ENCODE measurements at places on chromosomes 12 and 14.

- DNase-seq = no peak
Measured at GRCh38 chr14:51534610-51535011, 117.1 kb upstream of the FRMD6 start.

GRCh38 chr14:93055651-93056115, 60.0 kb downstream of the ITPK1 start:
- no peak for DNase-seq

- DNase-seq = no peak
Measured at GRCh38 chr14:61642614-61642982, 52.7 kb upstream of the HIF1A start.

- DNase-seq = no peak
Measured at GRCh38 chr14:96285667-96286066, 29.7 kb downstream of the BDKRB1 start.

GRCh38 chr12:120904197-120904773, at the start of gene SPPL3:
Gene SPPL3, minus strand, starts transcription at chr12:120904358. Its CDS starts 491 bp downstream, at chr12:120903867.
- peak; percentile 91 for DNase-seq

- DNase-seq = peak; percentile 49
Measured at GRCh38 chr12:50102131-50102531, 1.7 kb upstream of the GPD1 start.

DNA sequence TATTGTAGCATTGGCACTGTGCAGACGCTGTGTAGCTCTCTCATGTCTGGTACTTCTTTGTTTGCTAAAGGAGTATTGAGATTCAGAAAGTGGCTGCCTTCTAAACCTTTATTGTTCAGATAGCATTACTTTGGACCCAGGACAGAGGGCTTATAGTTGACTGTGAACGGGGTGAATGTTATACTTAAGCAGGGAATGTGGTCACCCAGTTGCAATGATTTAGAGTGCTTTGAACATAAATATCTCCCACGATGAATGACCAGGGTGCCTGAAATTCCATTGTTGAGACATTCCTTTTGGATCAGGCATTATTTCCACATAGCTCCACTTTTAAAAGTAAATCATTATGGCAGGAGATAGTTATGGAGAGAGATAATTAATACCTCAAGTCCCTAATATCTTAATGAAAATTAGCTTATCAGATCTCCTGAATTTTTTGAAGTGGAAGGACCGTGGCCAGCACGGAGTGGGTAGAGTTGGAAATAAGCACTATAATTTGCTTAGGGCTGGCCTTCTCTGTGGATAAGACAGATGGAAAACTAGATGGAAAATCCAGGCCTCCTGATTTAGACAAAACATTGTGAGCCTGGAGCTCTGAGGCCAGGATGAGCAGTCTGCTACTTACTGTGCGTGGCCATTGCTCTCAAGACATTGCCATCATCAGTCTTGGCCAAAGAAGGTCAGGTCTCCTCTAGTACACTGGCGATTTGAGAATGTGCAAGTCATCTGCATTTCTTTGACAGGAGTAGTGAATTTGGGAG, 114.5 kb downstream of the ETV6 start:
- DNase-seq = no peak

DNA sequence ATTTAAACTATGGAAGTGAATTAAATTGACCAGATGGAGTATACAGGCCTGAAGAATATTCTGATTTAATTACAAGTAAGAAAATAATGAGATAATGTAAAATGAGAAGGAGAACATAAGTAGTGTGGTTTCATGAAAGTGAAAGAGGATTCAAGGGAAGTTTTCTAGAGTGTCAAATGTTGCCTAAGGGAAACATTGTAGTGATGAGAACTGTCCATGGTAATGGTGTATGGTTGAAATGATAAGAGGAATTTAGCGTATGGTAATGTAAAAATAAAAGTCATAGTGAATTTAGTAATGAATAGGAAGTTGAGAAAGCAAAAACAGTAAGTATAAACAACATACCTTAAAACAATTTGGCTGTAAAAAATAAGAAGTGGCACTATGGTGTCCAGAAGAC, 1954.6 kb upstream of the FLRT2 start:
- DNase-seq = no peak

- no peak for DNase-seq
Measured at GRCh38 chr14:58535044-58535443, 102.7 kb upstream of the DACT1 start.
